EL (cell line): ENCODE measurements at places on chromosomes 3 and 15.

- DNase-seq, result no peak
These were observed 39.6 kb downstream of the ACAP2 start for GRCh38 chr3:195403244-195403643.

DNA sequence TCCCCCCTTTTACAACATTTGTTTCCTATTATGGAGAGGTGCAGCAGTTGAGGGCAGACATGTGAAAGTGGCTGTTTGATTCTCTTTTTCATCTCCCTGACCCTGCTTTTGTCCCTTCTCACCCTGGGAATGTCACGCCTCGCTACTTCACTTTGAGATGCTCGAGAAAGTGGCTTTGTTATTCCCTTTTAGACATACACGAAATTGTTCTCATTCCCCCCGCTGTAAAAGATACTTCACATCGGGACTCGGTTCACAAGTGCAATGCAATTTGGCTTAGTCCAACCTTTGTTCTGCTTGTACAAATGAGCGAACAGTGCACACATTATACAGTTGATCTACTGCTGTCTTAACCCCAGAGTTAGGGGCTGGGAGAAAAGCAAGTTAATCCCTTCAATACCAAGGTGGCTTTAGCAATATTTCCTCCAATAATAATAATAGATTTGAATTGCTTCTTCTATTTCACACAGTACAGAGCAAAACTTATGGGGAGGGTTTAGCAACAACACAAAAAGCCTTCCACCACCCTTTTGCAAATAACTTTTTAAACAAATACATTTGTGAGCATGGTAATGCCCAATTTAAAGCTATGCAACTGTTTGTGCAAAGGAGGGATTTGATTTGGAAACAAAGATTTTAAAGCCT lies 5.7 kb upstream of the FOXB1 start:
- no peak for DNase-seq

DNA sequence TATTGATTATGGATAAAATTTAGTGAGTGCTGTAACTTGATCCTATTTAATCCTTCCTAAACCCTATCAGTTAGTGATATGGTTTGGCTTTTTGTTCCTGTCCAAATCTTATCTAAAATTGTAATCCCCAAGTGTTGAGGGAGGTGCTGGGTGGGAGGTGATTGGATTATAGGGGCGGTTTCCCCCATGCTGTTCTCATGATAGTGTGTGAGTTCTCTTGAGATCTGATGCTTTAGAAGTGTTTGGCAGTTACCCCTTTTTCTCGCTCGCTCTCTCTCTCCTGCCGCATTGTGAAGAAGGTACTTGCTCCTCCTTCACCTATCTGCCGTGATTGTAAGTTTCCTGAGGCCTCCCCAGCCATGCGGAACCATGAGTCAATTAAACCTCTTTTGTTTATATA lies 134.0 kb upstream of the SUCLG2 start:
- DNase-seq, result no peak

GRCh38 chr3:47019201-47019600 lies 39.7 kb downstream of the NBEAL2 start:
- DNase-seq, result no peak

DNA sequence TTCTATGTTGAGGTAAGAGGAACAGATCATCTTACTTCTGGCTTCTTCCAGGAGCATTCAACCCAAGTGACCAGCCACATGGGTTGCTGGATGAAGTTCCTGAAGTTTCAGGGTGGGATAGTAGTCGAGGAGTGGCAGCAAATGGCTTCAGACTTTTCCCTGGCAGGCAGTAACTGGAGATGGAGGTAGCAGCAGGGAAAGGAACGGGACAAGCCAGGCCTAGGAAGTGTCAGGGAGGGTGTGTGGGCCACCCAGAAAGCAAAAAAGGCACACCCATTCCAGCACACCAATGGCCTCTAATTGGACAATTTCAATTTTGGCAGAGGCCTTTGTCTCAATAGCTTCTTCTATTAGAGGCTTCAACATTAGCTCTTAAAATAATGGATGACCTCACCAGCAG lies 498.6 kb upstream of the ATP11B start:
- DNase-seq, result no peak

- peak; percentile 95 for DNase-seq
These were observed 708 bp downstream of the DCAF1 start for GRCh38 chr3:51498876-51499738.

- DNase-seq, result peak; percentile 45
These were observed 38.2 kb upstream of the GOLGA8B start for GRCh38 chr15:34621675-34622074.

GRCh38 chr3:70780790-70781189 lies 468.4 kb upstream of the MDFIC2 start:
- no peak for DNase-seq

GRCh38 chr15:69402816-69403215 lies 11.3 kb upstream of the KIF23 start:
- no peak for DNase-seq

- DNase-seq, result no peak
These were observed 8.6 kb upstream of the CERS3 start for GRCh38 chr15:100537331-100537730.

GRCh38 chr3:114428044-114428595 lies 134.3 kb downstream of the TIGIT start:
- no peak for DNase-seq

DNA sequence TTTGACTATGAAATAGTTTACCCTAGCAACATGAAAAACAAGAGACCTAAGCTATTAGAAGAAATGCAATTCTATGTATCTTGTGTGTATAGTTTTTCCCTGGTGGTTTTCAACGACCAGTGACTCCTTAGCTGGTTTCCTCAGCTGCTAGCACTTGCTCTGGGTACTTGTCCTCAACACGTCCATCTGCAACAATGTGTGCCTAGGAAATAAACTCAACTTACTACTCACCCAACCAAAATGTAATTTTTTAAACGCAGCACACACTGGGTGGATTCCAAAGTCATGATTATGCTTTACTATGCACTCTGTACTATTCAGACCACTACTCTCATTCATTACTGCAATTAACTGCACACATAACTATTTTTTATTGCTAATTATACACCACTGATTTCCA lies 31.0 kb downstream of the CPA3 start:
- DNase-seq, result peak; percentile 74

DNA sequence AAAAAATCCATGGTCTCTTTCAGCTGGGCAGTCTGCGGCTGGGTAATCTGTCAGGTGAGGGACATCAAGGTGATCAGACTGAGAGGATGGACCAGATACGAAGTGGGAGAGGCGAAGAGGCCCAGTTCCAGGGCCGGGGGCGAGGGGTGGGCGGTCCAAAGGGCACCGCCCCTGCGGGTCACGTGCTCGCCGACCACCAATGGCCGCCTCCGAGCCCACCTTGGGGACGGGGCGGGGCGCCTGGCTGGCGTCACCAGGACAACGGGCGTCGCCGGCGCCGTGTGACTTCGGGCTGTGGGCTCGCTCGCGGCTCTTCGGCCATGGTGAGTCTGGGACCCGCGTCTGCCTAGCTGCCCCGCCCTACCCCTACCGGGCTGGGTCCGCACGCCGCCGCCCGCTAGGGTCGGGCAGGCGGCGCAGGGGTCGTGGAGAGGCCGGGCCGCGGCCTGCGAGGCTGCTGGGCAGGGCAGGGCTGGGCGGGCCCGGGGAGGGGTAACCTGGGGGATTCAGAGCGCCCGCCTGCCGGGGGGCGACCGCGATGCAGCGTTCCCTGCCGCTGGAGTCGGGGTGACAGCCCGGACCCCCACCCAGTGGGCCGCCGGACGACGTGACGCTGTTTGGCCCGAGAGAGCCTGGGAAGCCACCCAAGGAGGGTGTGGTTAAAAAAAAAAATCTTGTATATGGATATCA lies at the start of gene FBXL2:
Gene FBXL2, plus strand, starts transcription at position 250 of the 690 bp plus-strand sequence. Its CDS starts 71 bp downstream, at position 321.
- DNase-seq, result peak; percentile 70

GRCh38 chr3:127255516-127255915 lies 32.3 kb downstream of the PRR20G start:
- DNase-seq, result no peak

DNA sequence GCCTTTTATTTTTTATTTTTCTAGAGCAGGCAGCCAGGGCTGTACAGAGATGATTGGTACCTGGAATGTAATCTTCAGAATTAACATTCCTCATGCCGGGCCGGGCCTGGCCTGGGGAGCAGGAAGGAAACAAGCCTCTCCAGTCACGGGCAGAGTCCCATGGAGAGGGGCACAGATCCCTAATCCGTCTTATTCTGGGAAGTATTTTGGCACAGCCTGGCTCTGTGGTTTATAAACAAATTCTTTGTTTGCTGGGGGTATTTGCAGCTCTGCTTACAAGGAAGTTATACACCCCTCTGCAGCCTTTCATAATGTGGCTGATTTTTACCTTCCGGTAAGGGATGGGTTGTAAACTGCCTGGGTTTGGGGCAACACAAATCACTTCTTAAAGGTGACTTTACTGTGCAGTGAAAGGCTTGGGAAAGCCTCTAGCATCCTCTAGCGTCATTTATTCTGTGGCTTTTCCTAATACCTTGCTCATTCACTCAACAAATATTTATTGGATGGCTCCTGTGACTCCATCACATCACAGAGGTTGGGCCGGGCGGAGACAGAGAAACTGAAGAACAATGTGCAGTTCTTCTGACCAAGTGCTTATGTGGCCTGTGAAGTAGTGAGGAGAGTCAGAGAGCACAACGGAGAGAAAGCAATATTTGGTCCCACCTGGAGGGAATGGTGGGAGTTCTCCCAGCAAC lies 2.7 kb downstream of the SLC6A20 start:
- DNase-seq, result no peak

DNA sequence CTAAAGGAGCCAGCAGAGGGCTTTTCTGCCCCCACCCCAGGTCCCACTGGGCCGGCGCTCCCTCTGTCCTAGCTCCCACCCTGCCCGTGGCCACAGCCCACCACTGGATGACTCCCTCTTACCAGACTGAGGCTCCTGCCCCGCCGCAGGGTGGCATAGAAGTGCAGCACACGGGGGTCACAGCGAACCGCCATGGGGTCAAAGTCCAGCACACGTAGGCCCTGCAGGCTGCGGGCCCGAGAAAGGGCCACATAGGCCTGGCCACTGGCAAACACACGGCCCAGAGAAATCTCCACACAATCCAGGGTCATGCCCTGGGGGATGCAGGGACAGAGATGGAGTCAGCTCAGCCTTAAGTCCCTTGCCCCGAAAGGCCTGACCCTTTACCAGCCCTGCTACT lies 9.0 kb downstream of the PIF1 start:
- DNase-seq, result no peak

- DNase-seq, result no peak
These were observed 60.3 kb upstream of the TP63 start for GRCh38 chr3:189570916-189571315.

DNA sequence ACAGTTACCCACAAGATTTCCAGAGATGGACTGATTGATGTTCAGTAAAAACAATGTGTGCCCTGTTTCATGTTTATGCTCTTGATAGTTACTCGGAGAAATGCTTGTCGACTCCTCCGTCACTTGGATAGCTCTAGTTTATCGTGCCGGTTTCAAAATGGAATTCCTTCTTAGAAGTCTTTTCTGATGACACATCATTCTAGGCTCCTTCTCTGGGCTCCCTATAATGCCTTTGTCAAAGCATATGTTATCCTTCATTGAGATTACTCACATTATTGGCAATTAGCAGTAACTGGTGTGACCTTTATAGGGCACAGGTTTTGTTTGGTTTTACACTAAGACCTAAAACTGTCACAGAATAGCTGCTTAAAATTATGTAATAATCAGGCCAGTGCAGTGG lies 201.8 kb downstream of the CNTN6 start:
- no peak for DNase-seq

DNA sequence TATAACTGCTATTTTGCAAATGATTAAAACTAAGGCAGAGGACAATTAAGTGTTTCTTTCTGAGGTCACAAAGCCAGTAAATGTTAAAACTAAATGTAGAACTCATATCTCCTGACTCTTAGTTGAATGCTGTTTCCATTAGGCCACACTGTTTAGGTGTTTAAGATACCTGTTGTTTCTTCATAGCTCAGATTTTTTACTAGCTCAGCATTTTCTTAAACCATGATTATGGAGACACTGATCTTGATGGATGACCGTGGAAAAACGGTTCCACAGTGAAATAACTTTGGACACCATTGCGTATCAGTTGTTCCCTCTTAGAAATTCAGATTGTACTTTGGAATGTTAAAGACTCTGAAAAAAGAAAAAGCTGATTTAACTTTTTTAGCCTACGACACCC lies 177.5 kb downstream of the TCF12 start:
- no peak for DNase-seq

GRCh38 chr3:23455084-23455483 lies 252.0 kb downstream of the UBE2E2 start:
- peak; percentile 84 for DNase-seq

GRCh38 chr15:36638671-36639070 lies 59.2 kb downstream of the CDIN1 start:
- DNase-seq, result no peak

- peak; percentile 51 for DNase-seq
These were observed 171.8 kb downstream of the TMEM108 start for GRCh38 chr3:133209871-133210550.

DNA sequence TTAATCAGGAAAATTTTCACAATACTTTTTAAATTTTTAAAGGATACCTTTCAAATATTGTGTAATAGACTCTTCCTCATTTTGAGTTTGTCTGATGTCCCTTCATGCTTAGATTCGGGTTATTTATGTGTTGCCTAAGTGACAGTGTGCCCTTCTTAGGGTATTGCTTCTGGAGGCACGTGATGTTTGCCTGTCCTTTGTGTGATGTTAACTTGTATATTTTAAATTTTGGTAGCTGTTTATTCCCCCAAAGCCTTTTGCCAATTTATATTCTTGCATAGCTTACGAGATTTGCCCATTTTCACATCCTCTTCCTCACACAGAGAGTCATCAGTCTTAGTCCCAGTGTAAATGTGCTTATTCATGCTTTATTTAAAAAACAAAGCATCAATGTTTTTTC lies 433.1 kb downstream of the EPHB1 start:
- no peak for DNase-seq

- DNase-seq, result peak; percentile 8
These were observed 6.3 kb upstream of the NCBP2 start for GRCh38 chr3:196948442-196949284.

DNA sequence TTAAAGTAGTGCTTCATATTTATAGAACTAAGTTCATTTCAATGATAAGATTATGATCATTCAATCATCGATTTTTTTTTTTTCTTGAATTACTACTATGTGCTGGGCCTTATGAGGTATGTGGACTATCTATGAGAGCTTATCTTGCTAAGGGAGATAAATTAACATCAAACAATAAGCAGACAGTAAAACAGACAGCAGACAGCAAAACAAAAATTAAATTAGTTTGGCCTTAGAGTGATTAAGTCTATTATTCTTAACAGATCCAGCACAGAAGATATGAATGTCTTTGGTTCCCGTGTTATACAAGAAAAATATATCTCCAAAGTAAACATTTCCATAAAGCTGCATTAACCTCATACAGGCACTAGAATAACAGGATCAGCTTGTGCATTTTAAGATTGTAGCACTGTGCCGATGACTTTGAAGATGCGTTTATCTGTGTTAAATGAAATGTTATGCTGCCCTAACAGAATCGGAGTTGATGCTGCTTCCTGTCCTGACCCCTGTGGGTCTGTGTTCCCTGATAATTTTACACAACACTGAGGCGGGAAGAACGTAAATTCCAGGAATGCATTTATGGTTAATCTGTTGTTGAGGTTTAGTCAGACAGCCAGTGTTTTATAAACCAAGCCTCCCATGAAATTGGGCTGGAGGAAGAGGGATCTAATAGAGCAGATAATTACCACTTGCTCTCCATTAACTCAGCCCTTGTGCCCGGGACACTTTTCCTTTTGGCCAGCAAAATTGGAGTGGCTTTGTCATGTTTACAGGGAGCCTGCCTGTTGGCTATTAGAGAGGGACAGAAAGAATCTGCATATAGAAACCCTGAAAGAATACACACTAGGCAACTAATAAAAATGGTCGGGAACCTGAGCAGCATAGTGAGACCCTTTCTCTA lies 80.8 kb downstream of the GHSR start:
- peak; percentile 85 for DNase-seq
